Activated T-helper 1 cell treated with anti-CD3 and anti-CD28 coated beads, Interleukin-12 subunit alpha, Interleukin-12 subunit beta, Interleukin-2, Interleukin-4 antibody, amounts not matched to agents 30 ng/mL and 10 ng/mL and 1 ng/mL, durations not matched to agents 14 hours and 24 hours and 36 hours (primary cell): ENCODE measurements at places on chromosomes 6 and 20. TPM values are rescaled to one million over a fixed set of nuclear protein-coding genes. Genes with fewer than 3 reads are reported as not detected.

Gene PRRT1
- 0.24 and 0.57 TPM in 2 replicates for total RNA-seq

GRCh38 chr6:135782546-135782945 is 69.0 kb upstream of the PDE7B start:
- DNase-seq = no peak

GRCh38 chr6:22580337-22580736 is 11.0 kb downstream of the HDGFL1 start:
- DNase-seq = no peak

Gene DUSP15
- not detected in 2 replicates for total RNA-seq

GRCh38 chr6:75603106-75603420 is 1.4 kb downstream of the SENP6 start:
- no peak for DNase-seq

GRCh38 chr6:8940356-8940755 is 505.0 kb upstream of the SLC35B3 start:
- DNase-seq = no peak

Gene TOX2
- 4.0 and 4.8 TPM in 2 replicates for total RNA-seq

DNA sequence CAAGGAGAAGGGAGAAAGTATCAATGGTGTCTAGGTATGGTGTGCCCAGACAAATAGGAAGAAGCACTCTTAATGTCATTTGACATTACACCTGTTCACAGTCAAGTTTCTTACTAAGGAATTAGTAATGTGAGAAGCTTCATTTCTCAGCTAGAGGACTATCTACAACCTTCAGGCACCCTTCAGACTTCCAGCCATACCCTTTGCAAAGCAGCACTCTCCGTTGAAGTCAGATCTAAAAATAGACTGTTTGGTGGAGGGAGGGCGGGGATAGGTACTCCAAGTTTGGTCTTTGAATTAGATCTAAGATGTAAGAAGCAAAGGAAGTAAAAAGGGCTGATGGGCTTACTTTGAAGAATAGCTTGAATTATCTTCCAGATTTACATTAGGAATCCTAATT is 311.1 kb downstream of the SLC35F1 start:
- DNase-seq = no peak

DNA sequence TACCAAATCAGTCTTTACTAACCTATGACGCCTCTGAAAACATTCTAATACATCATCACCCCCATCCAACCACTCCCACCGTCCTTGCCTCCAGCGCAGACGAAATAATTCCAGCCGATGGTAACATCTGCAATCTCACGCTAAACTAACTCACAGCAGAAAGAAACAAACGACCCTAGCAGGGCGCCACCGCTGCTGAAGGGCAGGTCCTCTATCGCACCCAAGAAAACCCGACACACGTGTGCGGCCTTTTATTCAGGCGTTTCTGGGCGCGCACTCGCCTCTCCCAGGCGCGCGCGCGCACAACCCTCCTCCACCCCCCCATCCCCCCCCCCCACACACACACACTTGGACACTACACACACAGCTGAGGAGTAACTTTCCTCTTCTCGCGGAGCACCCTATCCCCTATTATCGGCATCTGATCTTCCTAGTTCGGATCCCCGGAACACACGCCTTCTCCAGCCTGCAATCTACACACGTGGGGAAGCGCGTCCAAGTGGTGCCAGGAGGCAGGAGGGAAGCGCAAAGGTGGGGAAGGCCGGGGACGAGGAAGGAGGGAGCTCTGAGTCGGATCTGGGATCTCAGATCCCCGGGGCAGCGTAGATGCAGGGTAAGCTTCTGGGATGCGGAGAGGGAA is 1.4 kb downstream of the GFOD1 start:
- no peak for DNase-seq

Gene KHDC1L
- total RNA-seq = not detected in 2 replicates

Gene DCDC2
- total RNA-seq = not detected in 2 replicates

GRCh38 chr20:34956751-34957472 is 1.2 kb downstream of the MYH7B start:
- DNase-seq = no peak

GRCh38 chr20:62641321-62642050 is 817 bp upstream of the SLCO4A1 start:
- no peak for DNase-seq

DNA sequence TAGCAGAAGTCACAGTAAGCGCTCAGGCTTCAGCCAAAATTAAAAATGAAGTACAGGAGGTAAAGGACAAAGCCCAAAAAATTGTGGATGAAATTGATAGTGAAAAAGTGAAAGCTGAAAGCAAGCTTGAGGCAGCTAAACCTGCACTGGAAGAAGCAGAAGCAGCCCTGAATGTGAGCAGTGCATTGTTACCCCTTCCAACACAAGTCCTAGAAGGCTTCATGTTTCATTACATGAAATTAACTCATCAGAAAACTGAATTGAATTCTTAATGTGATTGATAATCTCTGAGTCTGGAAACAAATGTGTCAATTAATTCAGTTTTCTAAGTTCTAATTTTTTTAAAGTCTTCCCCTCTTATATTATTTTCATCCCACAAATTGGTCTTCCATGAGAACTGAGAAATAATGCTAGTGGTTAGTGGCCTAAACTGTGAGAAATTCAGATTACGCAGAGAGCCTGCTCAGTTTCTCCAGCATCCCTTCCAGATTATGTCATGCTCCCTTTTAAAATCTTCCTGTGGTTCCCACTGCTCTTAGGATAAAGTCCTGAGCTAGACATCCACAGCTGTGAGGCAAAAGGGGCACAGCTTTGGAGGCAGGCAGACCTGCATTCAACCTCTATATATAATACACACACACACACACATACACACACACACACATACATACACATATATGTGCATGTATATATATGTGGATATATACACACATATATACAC is 133.2 kb upstream of the GLP1R start:
- DNase-seq = no peak

Gene PKHD1
- not detected in 2 replicates for total RNA-seq

- DNase-seq = no peak
These were observed 164.9 kb downstream of the JARID2 start for GRCh38 chr6:15410752-15411151.

DNA sequence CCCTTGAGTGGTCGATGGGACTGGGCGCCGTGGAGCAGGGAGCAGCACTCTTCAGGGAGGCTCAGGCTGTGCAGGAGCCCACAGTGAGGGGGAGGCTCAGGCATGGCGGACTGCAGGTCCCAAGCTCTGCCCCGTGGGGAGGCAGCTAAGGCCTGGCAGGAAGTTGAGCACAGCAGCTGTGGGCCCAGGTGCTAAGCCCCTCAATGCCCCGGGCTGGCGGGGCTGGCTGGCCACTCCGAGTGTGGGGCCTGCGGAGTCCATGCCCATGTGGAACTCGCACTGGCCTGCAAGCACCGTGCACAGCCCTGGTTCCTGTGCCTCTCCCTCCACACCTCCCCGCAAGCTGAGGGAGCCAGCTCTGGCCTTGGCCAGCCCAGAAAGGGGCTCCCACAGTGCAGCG is 948.4 kb upstream of the EYS start:
- no peak for DNase-seq

Gene SLC22A3
- total RNA-seq = not detected in 2 replicates

- DNase-seq = no peak
These were observed 41.9 kb upstream of the SDHAF4 start for GRCh38 chr6:70524721-70525286.

DNA sequence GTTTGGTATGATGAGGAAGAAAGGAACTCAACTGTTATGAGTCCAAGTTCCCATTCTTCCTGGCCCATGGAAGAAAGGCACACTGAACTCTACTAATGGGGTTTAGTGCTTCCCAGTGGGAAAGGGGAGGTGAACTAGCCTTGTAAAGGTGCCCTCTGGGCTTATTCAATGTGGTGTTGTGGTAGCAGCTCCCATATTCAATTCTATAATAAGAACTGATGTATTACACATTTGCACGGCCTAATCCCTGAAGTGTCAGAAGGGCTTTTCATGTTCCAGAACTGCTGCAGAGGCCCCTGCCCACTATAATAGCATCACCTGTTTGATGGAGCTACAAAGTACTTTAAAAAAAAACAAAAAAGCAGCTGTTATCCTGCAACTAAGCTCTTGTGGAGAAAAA is 17.1 kb downstream of the PRKN start:
- no peak for DNase-seq

Gene MAFB
- 2.0 and 2.3 TPM in 2 replicates for total RNA-seq
